ENCODE measurements at places on chromosomes 4 and X. TPM values are rescaled to one million over a fixed set of nuclear protein-coding genes. Genes with fewer than 3 reads are reported as not detected.
A peak's percentile ranks its signal among the peaks of the same experiment; 100 is the strongest.

The HGFAC gene
- not detected for total RNA-seq

The TNIP2 gene
- 37.7 TPM for total RNA-seq

The BEND4 gene
- not detected for total RNA-seq

The NFXL1 gene
- 10.0 TPM for total RNA-seq

The F8 gene
- total RNA-seq, result 10.9 TPM

The SPP1 gene
- total RNA-seq, result 16.2 TPM

The CCDC110 gene
- 2.2 TPM for total RNA-seq

The APELA gene
- not detected for total RNA-seq

The SCOC gene
- 57.9 TPM for total RNA-seq

- H3K36me3 ChIP-seq, result no peaks in the 10 kb centered on the region
- H3K27me3 ChIP-seq, result peaks cover 35% of the 10 kb centered on the region
- no peak for DNase-seq
- H3K27ac ChIP-seq, result no peak overlapping the region
Measured at GRCh38 chrX:109485470-109486340, 3.8 kb upstream of the GUCY2F start.

- H3K36me3 ChIP-seq, result no peaks in the 10 kb centered on the region
- no peak for DNase-seq
- H3K27me3 ChIP-seq, result no peaks in the 10 kb centered on the region
- peaks cover 22% of the 10 kb centered on the region for H3K4me1 ChIP-seq
- no peak overlapping the region for H3K4me3 ChIP-seq
- H3K27ac ChIP-seq, result no peak overlapping the region
Measured at GRCh38 chr4:52102587-52102986, 51.5 kb downstream of the SPATA18 start.

GRCh38 chr4:128177498-128177897, 110.1 kb downstream of the PGRMC2 start:
- no peak overlapping the region for H3K4me3 ChIP-seq
- peaks cover 11% of the 10 kb centered on the region for H3K36me3 ChIP-seq
- H3K27ac ChIP-seq, result no peak overlapping the region
- no peaks in the 10 kb centered on the region for H3K27me3 ChIP-seq
- no peak for DNase-seq
- H3K4me1 ChIP-seq, result no peaks in the 10 kb centered on the region

DNA sequence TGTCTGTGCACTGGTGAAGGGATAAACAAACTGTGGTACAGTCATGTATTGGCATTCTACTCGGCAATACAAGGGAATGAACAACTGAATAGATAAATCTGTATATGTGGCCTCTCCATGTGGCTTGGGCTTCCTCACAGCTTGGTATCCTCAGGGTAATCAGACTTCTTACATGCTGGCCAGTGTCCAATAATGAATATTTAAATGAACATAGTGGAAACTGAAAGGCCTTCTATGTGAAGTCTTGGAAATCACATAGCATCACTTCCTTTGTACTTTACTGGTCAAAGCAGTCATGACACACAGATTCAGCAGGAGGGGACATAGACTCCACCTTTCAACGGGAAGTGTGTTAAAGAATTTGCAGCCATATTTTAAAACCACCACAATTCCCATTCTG, 33.4 kb upstream of the GPR101 start:
- H3K4me1 ChIP-seq, result no peaks in the 10 kb centered on the region
- H3K27ac ChIP-seq, result no peak overlapping the region
- H3K4me3 ChIP-seq, result no peak overlapping the region
- H3K27me3 ChIP-seq, result no peaks in the 10 kb centered on the region

DNA sequence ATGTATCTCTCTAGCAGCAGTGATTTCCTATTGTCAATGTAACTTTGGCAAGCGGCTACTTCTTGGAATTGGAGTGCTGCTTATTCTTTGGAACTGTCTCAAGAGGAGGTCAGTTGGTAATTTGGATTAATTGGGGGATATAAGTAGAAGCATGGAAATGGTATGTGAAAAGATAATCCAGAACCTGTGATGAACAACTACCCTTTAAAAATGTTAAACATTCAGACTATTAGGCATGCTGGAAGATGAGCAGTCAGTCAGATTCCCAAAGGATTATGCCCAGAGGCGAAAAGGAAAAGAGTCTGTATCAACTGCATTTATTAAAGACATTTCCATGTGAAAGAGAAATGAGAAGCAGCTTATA, 62.5 kb downstream of the SEC24D start:
- peaks cover 36% of the 10 kb centered on the region for H3K36me3 ChIP-seq
- peak overlapping the region; percentile 21 for H3K27ac ChIP-seq
- no peak overlapping the region for H3K4me3 ChIP-seq
- H3K4me1 ChIP-seq, result peaks cover 74% of the 10 kb centered on the region
- no peaks in the 10 kb centered on the region for H3K27me3 ChIP-seq
- no peak for DNase-seq

GRCh38 chr4:93267747-93268146, 560.8 kb upstream of the ATOH1 start:
- H3K4me3 ChIP-seq, result no peak overlapping the region
- no peak for DNase-seq
- no peaks in the 10 kb centered on the region for H3K27me3 ChIP-seq
- H3K4me1 ChIP-seq, result no peaks in the 10 kb centered on the region
- no peak overlapping the region for H3K27ac ChIP-seq

GRCh38 chr4:74325886-74326285, 17.6 kb downstream of the EPGN start:
- H3K4me1 ChIP-seq, result peaks cover 8% of the 10 kb centered on the region
- peaks cover 13% of the 10 kb centered on the region for H3K27me3 ChIP-seq
- no peaks in the 10 kb centered on the region for H3K36me3 ChIP-seq
- H3K27ac ChIP-seq, result no peak overlapping the region

DNA sequence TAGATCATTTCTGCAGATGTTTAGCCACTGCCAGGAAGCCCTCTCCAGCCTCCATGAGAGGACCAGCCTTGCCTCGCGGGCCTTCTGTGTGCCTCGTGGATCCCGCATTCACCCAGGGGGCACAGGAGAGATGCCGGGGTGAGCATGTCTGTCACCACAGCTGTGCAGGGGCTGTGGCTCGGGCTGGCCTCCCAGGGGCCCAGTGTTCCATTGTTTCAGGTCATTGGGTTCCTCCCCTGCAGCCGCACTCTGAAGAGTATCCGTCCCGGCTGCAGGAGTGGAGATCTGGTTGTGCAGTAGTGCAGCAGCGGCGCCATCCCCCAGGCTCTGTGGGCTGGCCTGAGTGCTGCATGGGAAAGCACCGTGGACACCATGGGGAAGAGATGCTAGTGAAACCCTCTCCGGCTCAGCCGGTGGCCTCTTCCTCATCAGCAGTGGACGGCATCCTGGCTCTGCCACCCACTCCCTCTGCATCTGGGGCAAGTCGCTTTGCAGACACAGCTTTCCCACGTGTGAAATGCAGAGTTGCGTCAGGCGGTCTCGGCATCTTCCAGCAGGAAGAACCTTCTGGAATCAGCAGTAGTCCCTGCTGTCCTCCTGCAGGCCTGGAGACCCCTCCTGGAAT, 29.1 kb downstream of the TBC1D14 start:
- no peaks in the 10 kb centered on the region for H3K27me3 ChIP-seq
- no peak overlapping the region for H3K4me3 ChIP-seq
- H3K27ac ChIP-seq, result no peak overlapping the region
- H3K4me1 ChIP-seq, result peaks cover 19% of the 10 kb centered on the region
- no peaks in the 10 kb centered on the region for H3K36me3 ChIP-seq

GRCh38 chr4:24794480-24794879, 893 bp upstream of the SOD3 start:
- H3K27ac ChIP-seq, result peak overlapping the region; percentile 83
- peak overlapping the region; percentile 60 for H3K4me3 ChIP-seq
- no peaks in the 10 kb centered on the region for H3K27me3 ChIP-seq

DNA sequence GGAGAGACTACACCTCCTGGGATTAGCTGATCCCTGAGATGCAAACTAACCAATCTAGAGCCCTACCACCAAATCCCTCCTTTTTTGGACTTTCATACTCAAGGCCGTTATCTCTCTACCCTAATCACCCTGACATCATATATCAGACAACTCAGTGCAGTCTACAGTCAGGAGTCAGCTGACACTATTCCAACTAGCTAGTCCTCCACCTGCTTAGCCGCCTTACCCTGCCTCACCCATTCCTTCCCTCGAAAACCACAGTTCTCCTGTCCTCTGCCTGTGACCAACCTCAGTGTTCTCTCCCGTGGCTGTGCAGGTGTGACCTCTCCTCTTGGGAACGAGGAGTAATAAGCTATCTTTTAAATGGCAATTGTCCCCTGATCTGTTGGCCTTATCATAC, 1.8 kb upstream of the PPEF2 start:
- no peaks in the 10 kb centered on the region for H3K36me3 ChIP-seq
- H3K4me1 ChIP-seq, result no peaks in the 10 kb centered on the region
- H3K27me3 ChIP-seq, result peaks cover 2% of the 10 kb centered on the region
- H3K4me3 ChIP-seq, result no peak overlapping the region

GRCh38 chrX:22430701-22431100, 158.0 kb downstream of the CBLL2 start:
- DNase-seq, result no peak
- H3K27ac ChIP-seq, result no peak overlapping the region
- H3K36me3 ChIP-seq, result no peaks in the 10 kb centered on the region
- no peaks in the 10 kb centered on the region for H3K27me3 ChIP-seq
- H3K4me1 ChIP-seq, result no peaks in the 10 kb centered on the region
- no peak overlapping the region for H3K4me3 ChIP-seq

DNA sequence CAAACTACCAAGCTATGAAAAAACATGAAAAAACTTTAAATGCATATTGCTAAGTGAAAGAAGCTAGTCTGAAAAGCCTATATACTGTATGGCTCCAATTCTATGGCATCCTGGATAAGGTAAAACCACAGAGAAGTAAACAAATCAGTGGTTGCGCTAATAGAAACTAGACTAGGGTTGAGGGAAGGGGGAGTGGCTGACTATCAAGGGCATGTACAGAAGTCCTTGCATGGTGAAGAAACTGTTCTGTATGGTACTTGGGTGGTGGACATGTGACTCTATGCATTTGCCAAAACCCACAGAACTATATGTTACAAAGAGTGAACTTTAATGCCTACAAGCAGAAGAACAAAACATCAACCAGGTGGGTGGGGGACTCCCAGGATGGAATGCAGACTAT, 96.8 kb downstream of the MTMR1 start:
- DNase-seq, result no peak
- H3K4me3 ChIP-seq, result no peak overlapping the region
- no peaks in the 10 kb centered on the region for H3K36me3 ChIP-seq
- H3K27ac ChIP-seq, result no peak overlapping the region

DNA sequence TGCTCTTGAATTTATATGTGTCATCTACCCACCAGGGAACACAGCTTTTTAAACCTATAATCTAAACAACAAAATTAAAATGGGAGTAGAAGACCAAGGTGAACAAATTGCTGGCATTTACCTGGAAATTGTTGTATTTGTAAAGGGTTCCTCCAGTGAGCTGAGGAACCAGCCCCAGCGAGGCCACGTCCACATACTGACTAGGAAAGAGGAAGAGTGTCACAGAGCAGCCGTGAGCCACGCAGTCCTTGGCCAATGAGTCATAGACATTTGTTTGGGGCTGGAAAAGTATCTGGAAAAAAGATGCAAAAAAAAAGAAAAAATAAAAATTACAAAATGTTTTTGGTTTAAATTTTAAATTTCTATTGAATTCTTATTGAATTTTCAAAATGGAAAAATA, 58.7 kb downstream of the METTL14 start:
- H3K27ac ChIP-seq, result peak overlapping the region; percentile 64
- H3K36me3 ChIP-seq, result peaks cover 89% of the 10 kb centered on the region
- H3K27me3 ChIP-seq, result no peaks in the 10 kb centered on the region
- no peak for DNase-seq

DNA sequence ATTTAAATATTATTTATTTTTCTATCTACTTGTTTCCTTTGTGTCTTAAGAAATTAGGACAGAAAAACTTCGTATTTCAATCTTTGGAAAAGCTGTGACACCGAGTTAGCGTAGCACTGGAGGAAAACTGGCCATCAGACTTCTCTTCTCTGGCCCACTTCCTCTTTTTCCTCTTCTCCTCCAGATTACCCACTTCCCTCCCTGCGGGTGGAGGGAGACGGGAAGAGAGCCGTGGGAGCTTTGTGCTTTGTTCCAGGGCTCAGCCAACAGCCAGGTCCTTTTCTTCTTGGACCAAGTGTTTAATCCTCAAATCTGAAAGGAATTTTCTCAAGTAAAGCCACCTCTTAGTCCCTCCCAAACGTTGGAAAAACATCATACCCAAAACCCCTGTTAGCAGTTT, 29.7 kb downstream of the OFD1 start:
- H3K36me3 ChIP-seq, result peaks cover 22% of the 10 kb centered on the region
- no peak for DNase-seq
- H3K4me3 ChIP-seq, result no peak overlapping the region
- H3K27me3 ChIP-seq, result no peaks in the 10 kb centered on the region
- no peaks in the 10 kb centered on the region for H3K4me1 ChIP-seq
- H3K27ac ChIP-seq, result no peak overlapping the region

- H3K27ac ChIP-seq, result peak overlapping the region; percentile 20
- H3K36me3 ChIP-seq, result no peaks in the 10 kb centered on the region
- no peak overlapping the region for H3K4me3 ChIP-seq
- peaks cover 22% of the 10 kb centered on the region for H3K4me1 ChIP-seq
- DNase-seq, result no peak
Measured at GRCh38 chr4:141473952-141474351, 162.4 kb upstream of the IL15 start.

DNA sequence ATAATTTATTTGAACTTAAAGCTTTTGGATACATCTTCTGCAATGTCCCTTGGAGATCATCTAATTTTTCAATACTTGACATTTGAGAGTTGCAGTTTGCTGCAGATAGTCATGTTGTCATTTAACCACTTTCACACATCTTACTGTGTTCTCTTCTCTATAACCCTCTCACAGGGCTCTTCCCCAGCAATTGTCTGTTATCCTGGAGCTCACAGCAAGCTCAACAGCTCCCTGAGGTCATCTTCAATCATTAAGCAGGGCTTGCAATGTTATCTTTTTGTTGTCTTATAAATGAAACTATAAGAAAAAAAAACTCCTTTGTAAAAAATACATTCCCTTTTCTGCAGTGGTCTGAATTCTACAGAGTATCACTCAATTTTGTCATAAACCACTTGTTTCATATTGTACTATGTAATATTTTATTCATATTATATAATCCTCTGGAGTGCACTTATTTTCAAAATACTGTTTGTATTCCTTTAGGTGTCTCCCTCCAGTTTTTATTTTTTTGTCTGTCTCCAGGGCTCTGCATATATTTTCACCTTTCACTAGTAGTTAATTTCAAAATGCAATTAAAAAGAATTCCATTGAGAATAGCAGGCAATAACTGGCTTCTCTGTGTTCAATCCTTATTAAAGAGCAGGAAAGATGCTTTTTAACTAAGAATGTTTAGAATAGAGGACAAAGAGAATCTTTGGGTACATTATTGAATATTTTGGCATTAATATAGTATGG, 106.3 kb upstream of the ARSJ start:
- no peaks in the 10 kb centered on the region for H3K36me3 ChIP-seq
- H3K27ac ChIP-seq, result no peak overlapping the region
- H3K4me1 ChIP-seq, result peaks cover 12% of the 10 kb centered on the region
- DNase-seq, result no peak
- H3K27me3 ChIP-seq, result no peaks in the 10 kb centered on the region

- no peaks in the 10 kb centered on the region for H3K36me3 ChIP-seq
- no peaks in the 10 kb centered on the region for H3K27me3 ChIP-seq
- no peak for DNase-seq
- H3K4me3 ChIP-seq, result no peak overlapping the region
- H3K27ac ChIP-seq, result no peak overlapping the region
Measured at GRCh38 chr4:69855822-69856221, 4.1 kb downstream of the SULT1E1 start.

- DNase-seq, result peak; percentile 31
- no peak overlapping the region for H3K4me3 ChIP-seq
- H3K4me1 ChIP-seq, result no peaks in the 10 kb centered on the region
- no peaks in the 10 kb centered on the region for H3K36me3 ChIP-seq
- H3K27ac ChIP-seq, result no peak overlapping the region
- H3K27me3 ChIP-seq, result no peaks in the 10 kb centered on the region
Measured at GRCh38 chr4:107363125-107363524, 327.0 kb upstream of the DKK2 start.
